Body of pancreas (tissue), 4 donors: ENCODE measurements at places on chromosomes 6 and 20.

DNA sequence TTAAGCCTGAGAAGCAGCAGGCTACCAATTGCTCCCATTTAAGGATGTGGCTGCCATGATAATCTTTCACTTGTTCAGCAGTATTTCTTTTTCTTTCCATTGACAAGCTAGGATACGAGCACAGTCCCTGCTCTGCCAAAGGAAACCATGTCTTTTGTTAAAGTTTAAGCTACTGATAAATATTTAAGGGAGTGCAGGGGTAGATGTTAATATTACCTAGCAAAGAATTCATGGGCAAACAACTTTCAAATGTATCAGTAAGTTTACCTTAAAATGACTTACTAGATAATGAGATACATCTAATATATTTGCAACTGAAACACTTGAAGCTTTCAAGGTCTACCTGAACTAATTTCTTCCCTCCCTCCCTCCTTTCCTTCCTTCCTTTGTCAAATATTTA is 77.3 kb downstream of the OPN5 start:
- no peak for DNase-seq

DNA sequence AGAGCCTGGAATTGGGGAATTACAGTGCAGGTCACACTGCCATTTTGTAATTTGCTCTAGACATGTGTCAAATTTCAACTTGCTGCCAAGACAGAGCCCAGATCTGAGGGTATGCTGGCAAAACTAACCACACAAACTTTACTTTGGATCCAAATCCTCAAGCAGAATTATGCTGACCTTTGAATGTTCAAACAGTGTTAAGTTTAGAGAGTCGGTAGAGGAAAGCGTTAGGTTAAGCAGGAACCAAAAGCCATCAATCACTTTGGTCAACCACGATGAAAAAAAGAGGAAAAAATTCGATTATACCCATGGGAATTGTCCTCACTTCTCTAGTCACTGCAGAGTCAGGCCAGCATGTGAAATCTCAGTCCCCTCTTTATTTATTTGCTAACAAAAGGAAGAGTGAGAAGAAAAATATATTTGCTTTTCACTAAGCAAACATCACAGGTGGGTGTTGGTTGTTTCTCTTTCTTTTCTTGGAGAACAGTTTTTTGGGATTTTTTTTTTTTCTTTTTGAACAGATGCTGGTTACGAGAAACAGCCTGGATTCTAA is 105.1 kb upstream of the ADGRF1 start:
- DNase-seq: no peak

DNA sequence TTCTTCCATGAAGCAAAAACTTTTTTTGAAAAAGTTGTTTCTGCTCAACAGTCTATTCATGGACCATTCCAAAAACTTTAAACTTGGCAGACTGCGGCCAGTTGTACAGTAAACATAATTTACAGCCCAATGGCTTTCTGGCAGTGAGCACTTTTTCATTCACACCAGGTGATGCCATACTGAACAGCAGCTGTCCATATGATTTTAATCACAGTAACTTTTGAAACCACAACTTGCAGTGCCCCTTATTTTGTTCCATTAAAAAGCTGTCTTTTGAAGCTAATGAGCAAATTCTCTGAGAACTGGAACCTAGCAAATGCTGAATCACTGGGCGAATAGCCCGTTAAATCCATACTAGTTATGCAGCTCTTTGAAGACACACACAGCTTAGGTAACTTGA is 576.6 kb downstream of the PTPRT start:
- DNase-seq: no peak

- no peak for DNase-seq
These were observed 16.1 kb upstream of the ZNF217 start for GRCh38 chr20:53609491-53610445.

- DNase-seq: no peak
These were observed 672.6 kb downstream of the MAFB start for GRCh38 chr20:40016392-40016791.

GRCh38 chr6:143941852-143942627 is 66.0 kb downstream of the PLAGL1 start:
- DNase-seq: peak; percentile 40

- DNase-seq: no peak
These were observed 93.2 kb downstream of the CLVS2 start for GRCh38 chr6:123089226-123089625.
